ENCODE measurements at places on chromosomes 4 and X.

- no peak for DNase-seq
Observed at GRCh38 chr4:78592088-78592783, 40.7 kb downstream of the ANXA3 start.

DNA sequence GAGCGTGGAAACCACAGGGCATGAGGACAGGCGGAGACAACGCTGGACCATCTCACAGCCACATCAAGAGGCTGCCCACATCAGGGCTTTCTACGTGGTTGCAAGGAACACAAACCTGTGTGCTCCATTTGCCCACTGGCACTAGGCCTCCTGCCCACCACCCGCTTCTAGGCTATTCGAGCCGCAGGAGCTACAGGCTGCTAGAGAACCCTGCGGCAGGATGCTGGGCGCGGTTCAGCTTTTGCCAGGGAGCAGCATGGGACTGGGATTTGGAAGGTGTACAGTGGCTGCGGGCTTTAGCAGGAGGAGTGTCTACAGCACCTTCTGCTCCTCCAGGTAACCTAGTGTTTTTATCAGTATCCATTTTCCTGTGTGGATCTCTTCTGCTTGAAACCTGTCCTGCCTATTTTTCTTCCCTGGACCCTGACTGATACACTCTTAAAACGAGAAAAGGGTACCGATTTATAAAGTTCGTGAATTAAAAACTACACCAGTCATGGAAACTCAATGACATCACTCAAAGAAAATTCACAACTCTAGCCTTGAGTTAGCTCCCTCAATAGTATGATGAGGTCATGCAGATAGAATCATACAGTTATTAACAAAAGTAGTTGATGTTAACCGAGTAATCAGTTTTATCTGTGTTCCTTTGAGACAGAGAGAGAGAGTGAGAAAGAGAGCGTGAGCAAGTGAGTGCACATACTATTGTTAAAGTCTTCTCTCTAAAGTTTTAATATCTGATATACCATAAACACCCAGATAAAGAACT lies 12.8 kb downstream of the NOP14 start:
- no peak for DNase-seq

- no peak for DNase-seq
Observed at GRCh38 chr4:58453956-58454355, 1343.8 kb upstream of the IGFBP7 start.

DNA sequence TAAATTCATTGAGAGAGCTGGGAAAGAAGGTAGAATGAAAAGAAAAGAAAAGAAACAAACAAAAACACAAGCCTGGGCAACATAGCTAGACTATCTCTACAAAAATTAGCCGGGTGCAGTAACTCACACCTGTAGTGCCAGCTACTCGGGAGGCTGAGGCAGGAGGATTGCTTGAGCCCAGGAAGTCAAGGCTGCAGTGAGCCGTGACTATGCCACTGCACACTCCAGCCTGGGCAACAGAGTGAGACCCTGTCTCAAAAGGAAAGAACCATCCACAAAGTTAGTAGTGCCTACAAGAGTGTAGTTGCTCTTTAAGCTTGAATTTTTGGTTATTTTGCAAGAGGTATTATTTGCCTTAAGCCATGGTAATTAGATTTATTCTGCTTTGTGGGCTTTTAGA lies 157.7 kb downstream of the CBR4 start:
- no peak for DNase-seq

DNA sequence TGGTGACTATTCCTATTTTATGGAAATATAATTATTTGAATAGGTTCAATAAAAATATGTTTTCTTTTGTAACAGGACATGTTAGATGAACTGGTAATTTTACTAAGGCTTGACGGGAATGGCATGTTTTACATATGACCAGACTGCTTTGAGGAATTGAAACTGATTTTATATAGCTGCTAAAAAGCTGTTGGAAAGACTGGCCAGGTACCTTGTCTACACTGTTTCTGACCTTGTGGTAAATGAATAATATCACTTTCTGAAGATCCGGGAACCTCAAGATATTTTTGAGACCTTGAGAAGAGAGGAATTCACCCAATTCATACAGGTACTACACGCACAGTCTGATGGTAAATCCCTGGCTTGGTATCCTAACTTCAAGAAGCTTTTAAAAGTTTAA lies 42.1 kb upstream of the USP46 start:
- no peak for DNase-seq

GRCh38 chr4:150126201-150126863 lies 48.1 kb downstream of the DCLK2 start:
- DNase-seq = peak; percentile 3

GRCh38 chr4:167555338-167556022 lies 321.2 kb upstream of the SPOCK3 start:
- no peak for DNase-seq

- no peak for DNase-seq
Observed at GRCh38 chr4:169716677-169717076, 41.1 kb downstream of the HPF1 start.

- no peak for DNase-seq
Observed at GRCh38 chrX:96578781-96579180, 105.9 kb upstream of the DIAPH2 start.

- no peak for DNase-seq
Observed at GRCh38 chr4:102959496-102959895, 60.0 kb downstream of the SLC9B1 start.

- no peak for DNase-seq
Observed at GRCh38 chrX:151402719-151403390, 5.8 kb downstream of the VMA21 start.

GRCh38 chr4:10316851-10317250 lies 140.4 kb downstream of the ZNF518B start:
- no peak for DNase-seq
